ENCODE measurements at places on chromosomes 7 and 10.

DNA sequence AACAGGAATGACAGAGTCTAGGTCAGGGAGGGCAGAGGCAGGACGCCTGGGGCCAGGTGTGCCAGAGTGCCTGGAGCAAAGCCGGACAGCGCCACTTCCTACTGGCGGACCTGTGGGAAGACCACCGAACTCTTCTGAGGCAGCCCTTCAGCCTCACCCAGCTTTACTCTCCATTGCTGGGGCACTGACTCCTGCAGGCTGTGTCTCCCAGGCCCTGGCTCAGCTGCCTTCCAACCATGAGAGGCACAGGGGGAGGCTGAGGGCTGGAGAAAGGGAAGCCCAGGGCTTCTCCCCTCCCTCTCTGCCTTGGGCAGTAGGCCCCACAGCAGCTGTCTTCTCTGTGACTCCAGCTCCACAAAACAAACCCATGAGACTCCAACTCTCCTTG is 139.6 kb upstream of the UNC5B start:
- DNase-seq, result no peak

- DNase-seq, result no peak
These were observed 70.4 kb downstream of the TBXAS1 start for GRCh38 chr7:139899328-139899955.

DNA sequence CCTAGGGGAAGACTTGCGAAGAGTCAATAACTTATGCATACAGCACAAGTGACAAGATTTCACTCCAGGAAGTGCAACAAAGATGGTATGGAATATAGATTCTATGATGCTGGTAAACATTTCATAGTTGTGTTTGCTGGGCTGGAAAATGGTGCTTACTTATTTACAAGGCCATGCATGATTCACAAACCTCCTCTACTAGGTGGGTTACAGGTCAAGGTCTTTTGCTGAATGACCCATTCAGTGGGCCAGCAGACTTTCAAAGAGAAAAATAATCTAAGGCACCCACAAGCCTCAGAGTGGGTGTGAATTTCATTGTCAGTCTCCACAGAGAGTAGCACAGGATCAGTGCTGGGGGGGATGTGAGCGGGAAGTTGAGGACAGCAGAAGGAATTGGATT is 378.5 kb downstream of the PLXNA4 start:
- no peak for DNase-seq

DNA sequence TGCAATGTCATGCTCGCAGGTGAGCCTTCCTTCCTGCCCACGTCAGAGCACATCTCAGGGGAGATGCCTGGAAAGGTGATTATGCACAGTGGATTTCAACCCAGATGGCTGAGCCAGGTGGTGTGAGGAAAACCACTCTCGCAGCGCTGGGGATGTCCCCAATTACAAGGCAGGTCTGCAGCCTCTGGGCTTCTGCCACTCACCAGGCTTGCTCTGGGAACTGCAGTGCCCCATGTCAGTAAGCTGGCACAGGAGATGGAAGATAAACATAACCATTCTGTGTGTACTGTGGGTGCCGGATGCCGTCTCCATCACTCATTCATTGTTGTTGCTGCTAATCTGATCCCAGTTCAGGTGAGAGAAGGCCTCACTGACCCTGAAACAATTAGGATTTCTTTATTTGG is 222.9 kb upstream of the PITRM1 start:
- no peak for DNase-seq

- DNase-seq, result no peak
These were observed 135.8 kb downstream of the ARID5B start for GRCh38 chr10:62037166-62037831.

- DNase-seq, result no peak
These were observed 5.1 kb downstream of the EVX1 start for GRCh38 chr7:27247452-27248426.

DNA sequence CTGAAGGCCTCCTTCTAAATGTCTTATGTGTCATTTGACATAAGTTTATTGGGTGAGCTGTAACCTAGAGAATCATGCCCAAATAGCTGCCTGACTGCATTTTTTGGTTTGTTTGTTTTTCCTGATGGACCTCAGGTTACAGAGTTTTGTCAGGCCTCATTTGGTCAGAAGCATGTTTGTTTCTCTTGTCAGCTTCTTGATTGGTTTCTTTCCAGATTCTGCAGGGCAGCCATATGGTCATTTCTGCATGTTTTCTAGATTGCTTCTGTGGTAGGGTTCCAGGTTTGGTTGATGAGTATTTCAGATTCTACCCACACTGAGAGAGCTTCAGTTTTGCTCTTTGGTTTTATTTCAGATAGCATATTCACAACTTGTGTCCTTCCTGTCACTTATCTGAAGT is 28.0 kb downstream of the GLCCI1 start:
- DNase-seq, result no peak

DNA sequence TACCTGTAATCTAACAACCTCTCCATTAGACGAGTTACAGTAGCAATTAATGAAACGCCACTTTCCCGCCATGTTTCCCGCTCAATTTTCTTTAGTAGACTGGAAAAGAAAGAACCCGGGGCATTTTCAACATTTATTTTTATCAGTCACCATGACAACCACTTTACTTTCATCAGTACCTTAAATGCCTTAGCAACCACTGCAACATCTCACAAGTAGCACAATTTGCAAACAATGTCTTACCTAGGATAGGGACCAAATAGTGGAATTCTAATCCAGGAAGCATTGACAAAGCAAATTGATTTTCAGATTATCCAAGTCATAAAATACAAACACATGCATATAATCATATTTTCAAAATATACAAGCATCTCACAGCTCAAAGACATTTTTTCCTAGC is 221.6 kb upstream of the IMMP2L start:
- no peak for DNase-seq

- peak; percentile 67 for DNase-seq
These were observed at the start of gene KCNIP2 for GRCh38 chr10:101843032-101844021. Gene KCNIP2, minus strand, starts transcription at chr10:101843800. Its CDS starts 232 bp downstream, at chr10:101843568.

DNA sequence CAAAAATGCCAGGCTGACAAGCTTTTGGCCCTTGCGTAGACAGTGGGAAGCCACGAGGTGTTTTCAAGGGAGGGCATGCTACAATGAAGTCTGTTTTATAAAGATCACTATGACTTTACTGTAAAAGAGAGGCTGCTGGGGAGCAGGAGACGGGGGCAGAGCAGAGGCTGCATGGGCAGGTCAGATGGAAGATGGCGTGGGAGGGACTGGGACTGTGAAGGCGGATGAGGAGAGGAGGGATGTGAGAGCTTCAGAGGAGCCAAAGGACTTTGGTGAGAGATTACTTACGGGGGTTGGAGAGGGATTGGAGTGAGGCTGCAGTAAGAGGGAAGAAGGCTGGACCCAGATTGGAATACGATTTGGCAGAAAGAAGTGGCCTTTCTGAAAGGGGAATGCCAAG is 86.6 kb upstream of the PCBD1 start:
- no peak for DNase-seq

DNA sequence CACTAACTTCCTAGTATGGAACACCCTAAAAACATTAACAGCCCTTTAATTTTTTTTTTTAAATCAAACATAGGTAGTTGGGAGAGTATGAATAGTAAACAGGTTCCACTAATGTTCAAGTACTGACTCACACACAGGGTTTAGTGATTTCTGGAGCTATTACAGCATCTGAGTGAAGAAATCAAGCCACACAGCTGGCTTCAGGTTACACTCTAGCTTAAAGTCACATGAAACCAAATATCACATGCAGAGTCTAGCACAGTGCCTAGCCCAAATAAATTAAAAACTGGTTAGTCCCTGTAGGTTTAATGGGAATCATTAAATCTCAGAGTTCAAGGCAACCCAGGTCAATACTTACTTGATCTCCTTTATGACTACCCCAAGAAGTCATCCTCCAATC is 11.6 kb downstream of the PANK1 start:
- DNase-seq, result no peak

GRCh38 chr7:79217468-79217867 is 236.0 kb downstream of the MAGI2 start:
- no peak for DNase-seq

GRCh38 chr7:157428554-157428945 is 91.7 kb downstream of the DNAJB6 start:
- peak; percentile 8 for DNase-seq

- DNase-seq, result no peak
These were observed 426.3 kb upstream of the PFKP start for GRCh38 chr10:2641028-2641427.

GRCh38 chr7:103073989-103074518 is 542 bp downstream of the FBXL13 start:
- DNase-seq, result no peak

DNA sequence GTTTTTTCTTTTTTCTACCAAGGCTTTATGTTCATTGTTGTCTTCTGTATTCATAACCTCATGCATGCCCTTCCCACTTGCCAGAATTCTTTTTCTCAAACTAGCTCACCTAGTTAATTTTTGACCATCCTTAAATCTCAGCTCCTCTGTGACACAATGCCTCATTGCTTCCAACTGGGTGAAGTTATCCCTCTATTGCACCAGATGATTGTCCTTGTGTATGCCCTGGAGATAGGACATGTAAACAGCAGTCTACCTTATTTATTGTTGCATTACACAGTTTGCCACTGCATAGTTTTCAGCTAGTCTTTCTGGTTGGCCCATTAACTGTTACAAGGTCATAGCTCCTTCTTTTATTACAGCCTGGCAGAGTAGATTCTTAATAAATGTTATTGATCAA is 763.1 kb upstream of the COBL start:
- no peak for DNase-seq

- DNase-seq, result no peak
These were observed at the start of gene PDGFA for GRCh38 chr7:519484-520390. Gene PDGFA, minus strand, starts transcription at chr7:519846. Its CDS starts 845 bp downstream, at chr7:519001.

DNA sequence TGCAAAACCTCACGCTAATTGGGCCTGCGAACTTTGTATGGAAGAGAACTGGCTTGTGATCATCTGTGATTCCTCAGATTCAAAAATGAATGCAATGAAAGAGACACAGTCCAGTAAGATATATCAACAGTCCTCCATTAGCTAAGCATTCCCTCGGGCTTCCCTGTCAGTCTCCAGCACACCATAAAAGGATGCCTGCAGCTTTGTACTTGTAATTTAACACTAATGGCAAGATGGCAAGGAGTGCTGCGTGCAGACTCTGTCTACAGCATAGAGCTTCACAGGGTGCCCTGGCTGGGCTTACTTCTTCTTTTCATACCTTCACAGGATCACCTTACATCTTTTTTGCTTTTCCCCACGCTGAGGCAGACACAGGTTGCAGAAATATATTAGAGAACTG is 200.0 kb downstream of the GFRA1 start:
- DNase-seq, result no peak

DNA sequence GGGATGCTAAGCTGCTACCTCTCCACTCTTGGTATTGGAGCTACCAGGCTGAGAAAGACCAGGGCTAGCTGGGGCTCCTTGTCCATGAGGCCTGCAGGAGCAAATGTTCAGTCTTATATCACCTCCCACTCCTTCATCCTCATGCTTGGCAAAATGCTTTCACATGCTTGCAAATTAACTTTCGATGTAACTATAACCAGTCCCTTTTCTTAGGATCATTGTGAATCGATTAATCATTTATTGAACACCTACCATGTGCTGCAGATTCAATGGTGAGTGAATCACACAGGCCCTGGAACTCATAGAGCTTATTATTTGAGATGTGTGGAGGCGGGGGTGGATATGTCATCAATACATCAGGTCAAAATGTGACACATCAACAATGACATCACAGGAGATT is 138.6 kb downstream of the EMX2 start:
- no peak for DNase-seq

GRCh38 chr10:119754936-119755335 is 29.1 kb downstream of the INPP5F start:
- DNase-seq, result no peak

- no peak for DNase-seq
These were observed 11.5 kb downstream of the C10orf71 start for GRCh38 chr10:49310460-49310859.

- no peak for DNase-seq
These were observed 122.9 kb upstream of the GLI3 start for GRCh38 chr7:42359946-42360345.

- no peak for DNase-seq
These were observed 4.3 kb downstream of the COPS6 start for GRCh38 chr7:100093054-100093453.

DNA sequence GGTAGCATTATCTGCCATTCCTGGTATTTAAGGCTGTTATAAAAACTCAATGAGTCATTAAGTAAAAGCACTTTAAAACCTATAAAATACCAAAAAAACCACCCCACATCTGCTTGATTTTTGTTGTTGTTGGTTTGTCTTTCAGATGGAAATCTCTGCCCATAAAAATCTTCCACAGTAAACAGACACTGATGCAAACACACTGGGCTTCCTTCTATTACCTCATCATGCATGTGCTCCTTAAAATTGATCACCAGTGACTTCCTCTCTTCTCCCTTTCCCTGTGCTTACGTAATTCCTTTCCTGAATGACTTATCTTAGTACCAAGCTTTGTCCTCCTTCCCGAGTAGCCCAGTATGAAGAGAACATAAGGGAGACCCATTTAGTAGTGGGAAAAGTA is 167.2 kb downstream of the EVX1 start:
- DNase-seq, result no peak

DNA sequence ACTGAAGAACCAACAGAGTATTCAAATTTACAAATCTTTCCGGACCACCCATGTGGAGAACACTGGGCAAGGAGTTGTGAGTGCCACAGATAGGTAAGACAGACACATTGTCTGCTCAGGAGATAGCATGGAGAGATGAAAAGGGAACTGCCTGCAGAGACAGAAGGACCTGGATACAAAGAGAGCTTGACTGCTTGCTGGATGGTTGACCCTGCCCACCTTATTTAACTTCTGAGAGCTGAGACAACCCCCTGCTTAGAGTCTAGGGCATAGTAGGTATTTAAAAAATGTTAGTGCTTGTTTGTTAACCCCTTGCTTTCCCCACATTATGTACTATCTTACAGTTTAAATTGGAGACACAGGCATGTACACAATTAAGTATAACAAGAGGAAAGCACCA is 314.1 kb downstream of the THSD7A start:
- no peak for DNase-seq

GRCh38 chr7:22662556-22663356 is 64.2 kb upstream of the IL6 start:
- no peak for DNase-seq

- DNase-seq, result no peak
These were observed 90.7 kb upstream of the LRRC4 start for GRCh38 chr7:128121711-128122530.

GRCh38 chr7:106462365-106462859 is 177.6 kb upstream of the NAMPT start:
- DNase-seq, result no peak

Data from activated CD8-positive, alpha-beta memory T cell treated with anti-CD3 and anti-CD28 coated beads, Interleukin-2, amount 50 U/mL, for 4 hours (primary cell).